Activated CD4-positive, alpha-beta memory T cell treated with anti-CD3 and anti-CD28 coated beads, Interleukin-2, amount 10 ng/mL, durations not matched to agents 7 days and 5 days (primary cell): ENCODE measurements at places on chromosomes 4 and X. TPM values are rescaled to one million over a fixed set of nuclear protein-coding genes. Genes with fewer than 3 reads are reported as not detected.

DNA sequence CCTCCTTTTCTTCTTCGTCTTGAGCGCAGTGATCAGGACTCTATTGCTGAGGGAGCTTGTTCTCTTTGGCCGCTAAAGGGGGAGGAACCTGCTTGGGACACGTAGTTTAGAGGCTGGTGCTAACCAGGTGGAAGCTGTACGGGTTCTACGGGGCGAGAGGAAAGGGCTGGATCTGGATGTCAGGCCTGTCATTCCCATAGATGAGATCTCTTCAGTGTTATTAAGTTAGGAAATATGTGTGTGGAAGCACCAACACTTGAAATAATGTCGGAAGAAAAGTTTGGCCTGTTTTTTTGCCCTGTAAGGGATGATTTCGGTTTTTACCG is 643 bp downstream of the SRP72 start:
- H3K27ac ChIP-seq, result peak overlapping the region; percentile 95
- H3K36me3 ChIP-seq, result peaks cover 42% of the 10 kb centered on the region
- H3K4me1 ChIP-seq, result peaks cover 52% of the 10 kb centered on the region
- DNase-seq, result peak; percentile 42

DNA sequence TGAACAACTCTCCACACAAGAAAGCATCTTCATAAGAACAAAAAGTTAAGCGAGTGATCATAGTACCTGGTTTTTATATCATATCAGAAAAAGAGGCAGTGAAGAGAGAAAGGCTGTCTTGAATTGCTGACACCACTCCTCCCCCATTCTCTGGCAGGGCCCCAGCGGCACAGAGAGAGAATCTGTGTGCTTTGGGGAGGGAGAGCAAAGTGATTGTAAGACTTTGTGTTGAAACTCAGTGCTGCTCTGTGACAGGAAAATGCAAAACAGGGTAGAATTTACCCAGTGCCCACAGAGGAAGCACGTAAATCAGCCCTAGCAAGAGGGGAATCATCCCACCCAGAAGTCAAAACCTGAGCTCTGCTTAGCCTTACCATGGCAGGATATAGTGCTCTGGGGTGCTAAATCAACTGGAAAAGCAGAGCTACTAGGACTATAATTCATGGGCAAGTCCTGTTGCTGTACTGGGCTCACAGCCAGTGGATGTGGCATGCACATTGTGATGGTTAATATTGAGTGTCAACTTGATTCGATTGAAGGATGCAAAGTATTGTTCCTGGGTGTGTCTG is 174.6 kb downstream of the PRR32 start:
- no peaks in the 10 kb centered on the region for H3K36me3 ChIP-seq
- H3K27me3 ChIP-seq, result no peaks in the 10 kb centered on the region
- no peak overlapping the region for H3K4me3 ChIP-seq
- H3K4me1 ChIP-seq, result no peaks in the 10 kb centered on the region
- no peak overlapping the region for H3K27ac ChIP-seq

GRCh38 chr4:48139691-48140090 is 5.6 kb upstream of the TXK start:
- H3K4me1 ChIP-seq, result peaks cover 56% of the 10 kb centered on the region
- H3K27ac ChIP-seq, result peak overlapping the region; percentile 87
- H3K27me3 ChIP-seq, result no peaks in the 10 kb centered on the region
- DNase-seq, result no peak

GRCh38 chr4:11037637-11038036 is 353.1 kb upstream of the CLNK start:
- H3K27ac ChIP-seq, result no peak overlapping the region
- H3K4me3 ChIP-seq, result no peak overlapping the region
- no peaks in the 10 kb centered on the region for H3K27me3 ChIP-seq

DNA sequence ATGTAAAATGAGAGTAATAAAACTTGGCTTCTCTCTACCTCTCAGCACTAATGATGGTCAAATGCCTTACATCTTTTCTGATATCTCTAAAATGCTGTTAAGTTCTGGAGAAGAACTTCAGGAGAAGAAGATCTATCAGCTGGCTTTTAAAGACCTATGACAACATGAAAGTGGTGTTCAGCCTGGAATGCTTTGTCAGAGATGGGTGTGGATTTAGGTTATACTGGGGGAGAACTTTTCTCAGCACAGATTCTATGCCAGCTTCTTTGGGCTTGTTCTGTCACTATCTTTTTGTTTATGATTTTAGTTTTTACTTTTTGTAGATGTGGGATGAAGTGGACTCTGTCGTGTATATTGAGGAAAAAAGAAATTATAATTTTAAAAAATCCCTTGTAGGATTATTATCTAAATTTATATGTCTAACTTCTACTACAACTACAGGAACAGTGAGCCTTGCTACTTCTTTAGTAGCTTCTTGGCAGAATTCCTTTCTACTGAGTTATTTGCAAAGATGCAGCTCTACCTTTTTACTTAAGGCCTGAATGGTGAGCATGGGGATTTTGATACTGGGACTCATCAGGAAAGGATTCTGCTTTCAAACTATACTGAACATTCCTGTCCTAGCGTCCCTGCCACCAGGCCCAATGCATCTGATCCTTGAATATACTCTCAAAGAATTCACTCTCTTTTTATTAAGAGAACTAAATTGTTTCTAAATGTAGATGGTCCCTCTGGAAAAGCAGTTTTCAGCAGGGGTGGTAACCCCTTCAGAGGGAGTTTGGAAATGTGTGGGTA is 19.6 kb downstream of the CYP2U1 start:
- no peaks in the 10 kb centered on the region for H3K27me3 ChIP-seq
- H3K36me3 ChIP-seq, result no peaks in the 10 kb centered on the region
- no peak overlapping the region for H3K27ac ChIP-seq
- H3K4me3 ChIP-seq, result no peak overlapping the region
- DNase-seq, result no peak

DNA sequence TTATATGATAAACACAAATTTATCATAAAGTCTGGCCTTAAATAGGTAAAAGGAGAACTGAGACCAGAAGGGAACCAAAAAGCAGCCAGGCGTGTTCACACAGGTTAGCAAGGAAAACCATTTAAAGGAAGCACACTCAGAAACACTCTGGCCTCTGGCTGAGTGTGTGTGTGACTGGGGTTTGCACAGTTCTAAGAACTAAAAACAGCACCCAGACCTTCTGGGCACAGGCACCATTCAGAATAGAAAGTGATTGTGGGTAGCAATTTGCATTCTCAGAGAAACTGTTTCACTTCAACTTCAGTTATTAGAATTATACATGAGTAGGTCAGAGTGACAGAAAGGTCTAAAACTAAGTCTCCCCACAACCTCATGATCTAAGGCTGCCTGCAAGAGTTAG is 10.0 kb downstream of the GPR82 start:
- H3K27ac ChIP-seq, result peak overlapping the region; percentile 72
- no peak overlapping the region for H3K4me3 ChIP-seq
- peaks cover 34% of the 10 kb centered on the region for H3K4me1 ChIP-seq
- no peaks in the 10 kb centered on the region for H3K27me3 ChIP-seq
- peaks cover 5% of the 10 kb centered on the region for H3K36me3 ChIP-seq

DNA sequence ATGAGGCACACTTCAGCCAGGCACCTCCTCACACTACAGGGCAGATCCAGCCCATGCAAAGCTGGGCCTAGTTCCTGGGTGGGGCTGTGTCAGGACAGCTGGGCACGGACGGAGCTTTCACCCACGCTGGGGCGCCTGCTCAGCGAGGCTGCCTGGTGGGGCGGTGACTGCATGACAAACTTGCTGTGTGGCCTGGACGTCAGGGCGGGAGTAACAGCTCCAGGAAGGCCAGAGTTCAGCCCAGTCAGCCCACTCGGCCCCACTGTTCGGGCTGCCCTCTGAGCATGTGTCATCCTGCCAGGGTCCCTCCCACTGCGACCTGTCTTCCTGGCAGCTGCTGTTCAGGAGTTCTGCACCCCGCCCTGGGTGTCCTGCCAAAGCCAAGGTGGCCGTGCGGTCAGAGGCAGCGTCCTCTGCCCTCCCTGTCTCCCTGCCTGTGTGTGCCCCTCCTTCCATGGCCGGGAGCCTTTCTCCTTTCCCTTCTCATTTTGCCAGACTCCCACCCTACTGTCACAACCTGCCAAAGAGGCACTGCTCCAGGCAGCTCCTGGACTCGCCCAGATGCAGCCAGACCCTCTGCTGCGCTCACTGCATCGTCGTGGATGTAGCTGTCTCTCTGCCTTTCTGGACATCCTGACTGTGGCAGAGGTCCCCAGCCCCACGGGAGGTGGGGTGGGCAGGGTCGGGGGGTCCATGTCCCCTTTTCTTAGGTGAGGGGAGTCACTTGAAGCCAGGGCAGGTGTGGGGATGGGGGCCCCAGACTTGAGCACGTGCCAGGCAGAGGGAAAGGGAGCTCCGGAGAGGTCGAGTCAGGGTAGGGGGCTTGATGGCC is 33.0 kb upstream of the KIAA0232 start:
- peaks cover 2% of the 10 kb centered on the region for H3K27me3 ChIP-seq
- DNase-seq, result no peak
- no peak overlapping the region for H3K27ac ChIP-seq
- H3K4me3 ChIP-seq, result no peak overlapping the region

DNA sequence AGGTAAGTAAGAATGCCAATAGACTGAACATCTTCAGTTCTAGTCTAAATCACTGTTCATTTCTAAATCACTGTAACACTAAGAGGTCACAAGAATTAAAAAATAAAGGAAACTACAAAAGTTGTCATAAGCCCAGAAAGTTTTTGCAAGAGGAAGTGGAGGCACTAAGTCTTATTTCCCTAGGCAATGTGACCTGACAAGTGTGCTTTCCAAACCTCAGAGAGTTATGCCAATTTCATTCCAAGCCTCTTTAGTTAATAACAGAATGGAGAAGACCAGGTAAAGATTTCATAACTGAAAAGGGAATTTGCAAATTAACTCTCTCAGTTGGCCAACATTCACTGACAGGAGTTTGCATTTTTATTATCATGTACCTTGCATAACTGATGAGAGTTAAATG is 40.5 kb downstream of the BBS12 start:
- H3K4me1 ChIP-seq, result no peaks in the 10 kb centered on the region
- H3K27me3 ChIP-seq, result no peaks in the 10 kb centered on the region
- DNase-seq, result no peak
- H3K36me3 ChIP-seq, result no peaks in the 10 kb centered on the region
- H3K27ac ChIP-seq, result no peak overlapping the region

DNA sequence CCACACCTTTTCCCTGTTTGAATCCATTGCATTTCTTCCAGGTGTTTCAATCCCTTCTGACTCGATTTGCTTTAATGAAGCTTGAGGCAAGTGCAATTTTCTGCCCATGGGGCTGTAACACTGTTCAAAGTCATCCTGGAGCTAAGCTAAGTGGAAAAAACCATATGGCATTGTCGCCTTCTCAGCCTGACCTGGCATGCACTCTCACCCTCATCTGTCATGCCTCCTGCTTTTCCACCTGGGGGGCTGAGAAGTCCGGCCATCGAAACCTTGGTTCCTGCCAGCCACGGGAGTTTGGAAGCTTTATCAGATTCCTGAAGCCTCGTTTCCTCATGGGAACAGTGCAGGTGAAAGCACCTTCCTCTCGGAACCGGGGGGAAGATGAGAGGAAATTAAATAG is 38.2 kb downstream of the WFS1 start:
- H3K27ac ChIP-seq, result no peak overlapping the region
- no peak overlapping the region for H3K4me3 ChIP-seq
- peaks cover 62% of the 10 kb centered on the region for H3K27me3 ChIP-seq
- H3K4me1 ChIP-seq, result peaks cover 1% of the 10 kb centered on the region
- DNase-seq, result no peak
- no peaks in the 10 kb centered on the region for H3K36me3 ChIP-seq

DNA sequence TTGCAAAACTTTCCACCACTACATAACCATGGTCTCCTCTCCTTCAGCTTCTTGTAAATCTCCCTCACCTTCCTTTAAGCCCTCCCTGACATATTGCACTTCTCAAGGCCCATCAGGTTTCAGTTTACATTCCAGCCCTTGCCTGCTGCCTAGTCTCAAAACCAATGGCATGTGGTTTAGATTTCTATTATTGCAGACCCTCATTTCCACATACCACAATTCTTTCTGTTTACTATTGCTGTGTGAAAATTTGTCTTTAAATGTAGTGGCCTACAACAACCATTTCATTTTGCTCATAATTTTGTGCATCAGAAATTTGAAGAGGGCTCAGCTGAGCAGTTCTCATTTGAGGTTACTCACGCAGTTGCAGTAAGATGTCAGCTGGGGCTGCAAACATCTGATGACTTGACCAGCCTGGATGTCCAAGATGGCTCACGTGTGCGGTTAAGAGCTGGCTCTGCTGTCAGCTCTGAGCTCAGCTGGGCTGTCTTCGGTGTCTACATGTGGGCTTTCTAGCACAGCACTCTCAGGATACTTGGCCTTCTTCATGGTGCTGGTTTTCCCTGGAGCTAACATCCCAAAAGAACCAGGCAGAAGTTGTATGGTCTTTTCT is 29.9 kb upstream of the SOD3 start:
- H3K4me1 ChIP-seq, result peaks cover 8% of the 10 kb centered on the region
- no peaks in the 10 kb centered on the region for H3K27me3 ChIP-seq
- no peak for DNase-seq
- no peak overlapping the region for H3K27ac ChIP-seq

DNA sequence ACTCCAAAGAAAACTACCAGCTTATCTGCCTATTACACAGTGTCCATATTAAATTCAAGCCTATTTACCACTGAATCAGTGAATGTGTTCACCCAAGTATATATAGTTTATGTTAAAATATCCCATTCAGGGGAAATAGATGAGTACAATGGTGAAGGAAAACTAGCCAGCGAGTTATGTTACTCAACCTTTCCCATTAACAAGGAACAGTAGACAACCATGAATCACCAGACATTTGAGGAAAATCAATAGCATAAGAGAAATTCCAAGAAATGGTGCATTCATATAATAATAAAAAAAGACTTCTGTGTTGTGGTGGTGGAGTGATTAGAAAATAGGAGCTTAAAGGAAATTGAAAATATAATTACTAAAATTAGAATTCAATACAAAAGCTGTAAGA is 21.3 kb downstream of the IQCM start:
- no peak overlapping the region for H3K4me3 ChIP-seq
- DNase-seq, result no peak
- H3K4me1 ChIP-seq, result no peaks in the 10 kb centered on the region
- H3K27ac ChIP-seq, result no peak overlapping the region
- no peaks in the 10 kb centered on the region for H3K27me3 ChIP-seq
- no peaks in the 10 kb centered on the region for H3K36me3 ChIP-seq

GRCh38 chr4:81152839-81153713 is 61.9 kb downstream of the PRKG2 start:
- no peaks in the 10 kb centered on the region for H3K27me3 ChIP-seq
- no peak overlapping the region for H3K27ac ChIP-seq
- no peak for DNase-seq
- peaks cover 2% of the 10 kb centered on the region for H3K4me1 ChIP-seq
- H3K36me3 ChIP-seq, result no peaks in the 10 kb centered on the region
- H3K4me3 ChIP-seq, result peak overlapping the region; percentile 77

Gene ZCCHC12
- total RNA-seq, result not detected

Gene NSUN7
- 1.0 TPM for total RNA-seq

Gene CLNK
- not detected for total RNA-seq

Gene ADGRG4
- not detected for total RNA-seq

Gene TCP11X2
- total RNA-seq, result not detected

Gene MAMLD1
- total RNA-seq, result 5.6 TPM

Gene L1CAM
- 4.2 TPM for total RNA-seq

Gene MSX1
- not detected for total RNA-seq

Gene MAGEB17
- not detected for total RNA-seq

Gene PAQR3
- 12.4 TPM for total RNA-seq

Gene FOXR2
- not detected for total RNA-seq

Gene CDX4
- total RNA-seq, result not detected

Gene RAB40AL
- total RNA-seq, result 0.23 TPM

Gene HERC5
- 97.0 TPM for total RNA-seq

Gene CT47C1
- not detected for total RNA-seq
